NCI-H1417 (cell line): ENCODE measurements at places on chromosomes 6 and 20.
A peak's percentile ranks its signal among the peaks of the same experiment; 100 is the strongest.

- DNase-seq = no peak
Measured at GRCh38 chr6:137819740-137820139, 47.3 kb upstream of the TNFAIP3 start.

DNA sequence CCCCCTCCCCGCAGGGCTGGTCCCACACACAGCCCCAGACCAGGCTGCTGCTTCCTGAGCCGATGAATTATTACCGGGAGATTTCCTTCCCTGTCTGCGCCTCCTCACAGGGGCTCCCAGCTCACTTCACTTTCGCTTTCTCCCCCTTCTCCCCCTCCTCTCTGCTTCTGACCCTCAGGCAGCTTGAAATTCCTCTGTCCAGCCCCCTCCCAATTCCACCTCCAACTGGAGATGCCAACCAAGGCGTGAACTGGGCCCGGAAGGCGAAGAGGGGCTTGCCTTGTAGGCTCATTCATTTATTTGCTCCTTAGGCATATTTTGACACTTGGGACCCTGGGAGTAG lies 1.7 kb upstream of the TCF15 start:
- no peak for DNase-seq

- peak; percentile 20 for DNase-seq
Measured at GRCh38 chr6:36350082-36350481, 13.4 kb upstream of the BNIP5 start.

DNA sequence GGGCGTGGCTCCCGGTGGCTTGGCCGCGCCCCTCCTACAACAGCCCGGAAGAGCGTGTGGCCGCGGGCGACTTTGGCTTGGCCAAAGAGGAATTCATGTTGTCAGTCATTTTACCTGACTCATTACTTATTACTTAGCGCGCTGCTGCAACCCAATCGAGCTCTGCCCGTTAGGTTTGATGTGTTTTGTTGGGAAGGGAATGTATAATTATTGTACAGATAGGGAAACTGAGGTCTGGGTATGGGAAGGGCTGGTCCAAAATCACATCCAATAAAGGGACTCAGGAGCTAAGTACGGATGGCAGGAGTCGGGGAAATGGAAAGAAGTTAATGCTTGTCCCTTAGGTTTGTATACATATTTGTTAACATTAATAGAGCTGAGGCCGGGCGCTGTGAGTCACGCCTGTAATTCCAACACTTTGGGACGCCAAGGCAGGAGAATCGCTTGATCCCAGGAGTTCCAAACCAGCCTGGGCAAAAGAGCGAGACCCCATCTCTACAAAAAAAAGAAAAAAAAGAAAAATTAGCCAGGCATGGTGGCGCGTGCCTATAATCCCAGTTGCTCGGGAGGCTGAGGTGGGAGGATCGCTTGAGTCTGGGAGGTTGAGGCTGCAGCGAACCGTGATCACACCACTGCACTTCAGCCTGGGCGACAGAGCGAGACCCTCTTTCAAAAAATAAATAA lies 639 bp upstream of the ZNF335 start:
- peak; percentile 7 for DNase-seq

DNA sequence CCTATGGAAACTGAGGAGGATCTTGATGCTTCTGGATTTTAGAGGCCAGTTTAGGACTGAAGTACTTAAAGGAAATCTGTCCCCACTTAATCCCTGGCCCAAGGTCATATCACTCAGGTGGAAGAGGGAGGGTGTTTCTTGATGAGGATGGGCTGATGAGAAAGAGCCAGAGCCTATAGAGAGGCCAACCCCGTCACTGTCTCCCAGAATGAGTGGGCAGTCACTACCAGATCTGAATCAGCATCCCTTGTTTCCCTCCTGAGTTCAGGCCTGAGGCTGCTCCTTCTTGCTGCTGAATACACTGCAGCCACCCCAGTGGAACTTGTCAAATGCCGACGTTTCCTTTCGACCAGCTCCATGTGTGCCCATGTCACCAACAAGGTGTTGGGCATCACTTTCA lies 14.8 kb downstream of the ARMC12 start:
- DNase-seq = no peak

GRCh38 chr6:72416744-72417465 lies 205.0 kb upstream of the KCNQ5 start:
- no peak for DNase-seq

- DNase-seq = no peak
Measured at GRCh38 chr6:10595731-10596664, 74.8 kb downstream of the GCNT2 start.

GRCh38 chr6:122790423-122791309 lies 1.6 kb downstream of the SMPDL3A start:
- peak; percentile 52 for DNase-seq

- DNase-seq = no peak
Measured at GRCh38 chr6:155038104-155038503, 43.0 kb downstream of the TIAM2 start.

DNA sequence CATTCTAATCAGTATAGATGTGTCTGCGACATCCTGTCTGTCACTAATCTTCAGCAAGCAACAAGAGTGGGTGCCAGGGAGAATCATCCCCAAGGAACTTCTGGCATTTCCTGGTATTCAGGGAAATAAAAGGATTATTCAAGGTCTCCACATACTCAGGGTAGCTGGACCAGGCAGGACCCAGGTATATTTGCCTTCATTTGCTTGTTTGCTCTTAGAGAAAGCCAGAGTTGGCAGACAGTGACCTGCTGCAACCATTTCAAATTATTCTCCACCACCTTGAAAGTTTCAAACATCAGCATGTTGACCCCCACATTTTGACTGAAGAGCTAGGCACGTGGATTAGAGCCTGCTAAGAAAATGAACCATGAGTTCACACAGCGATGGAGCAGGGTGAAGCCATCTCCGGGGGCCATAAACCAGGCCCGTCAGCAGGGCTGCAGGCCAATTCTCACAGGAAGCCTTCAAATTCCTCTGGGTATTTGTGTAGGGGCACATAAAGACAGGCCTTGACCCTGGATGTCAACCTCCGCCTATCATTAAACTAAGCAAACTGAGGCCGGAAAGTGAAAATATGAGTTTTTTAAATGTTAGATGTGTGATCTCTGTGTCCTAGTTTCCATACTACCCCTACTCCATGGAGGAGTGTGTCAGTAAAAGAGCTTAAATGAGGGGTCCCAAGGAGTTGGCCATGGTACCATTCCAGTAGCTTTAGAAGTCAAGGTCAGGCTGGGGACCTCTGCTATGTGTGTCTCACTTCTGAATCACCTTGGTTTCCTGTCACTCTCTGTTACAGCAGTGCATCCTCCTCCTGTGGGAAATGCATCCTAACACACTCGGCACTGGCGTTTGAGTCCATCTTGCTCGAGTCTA lies 32.9 kb downstream of the TRAM2 start:
- no peak for DNase-seq

DNA sequence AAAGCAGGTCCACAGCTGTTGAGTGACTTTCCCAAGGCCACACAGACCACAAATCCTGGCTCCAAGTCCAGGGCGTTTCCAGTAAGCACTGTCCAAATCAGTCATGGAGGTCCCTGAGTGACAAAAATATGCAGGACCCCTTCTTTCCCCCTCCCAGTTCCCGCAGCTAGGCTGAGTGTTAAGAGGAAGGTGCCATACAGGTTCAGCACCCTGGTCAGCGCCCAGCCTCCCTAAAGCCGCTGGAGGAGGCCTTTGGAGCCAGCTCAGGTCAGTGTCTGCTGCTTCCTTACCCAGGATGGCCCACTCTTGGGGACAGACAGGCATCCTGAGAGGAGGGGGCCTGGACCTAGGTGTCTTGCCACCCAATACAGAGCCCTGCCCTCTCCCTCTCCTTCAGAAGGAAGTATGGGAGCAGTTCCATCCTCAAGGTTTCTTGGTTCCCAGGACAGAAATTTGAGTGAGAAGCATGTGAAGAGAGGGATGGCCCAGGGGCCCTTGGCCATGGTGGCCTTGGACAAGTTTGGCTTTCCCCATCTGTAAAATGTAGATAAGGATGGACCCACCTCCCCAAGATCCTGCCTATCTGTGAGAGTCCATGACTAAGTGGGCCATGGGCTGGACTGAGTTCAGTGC lies 13.2 kb downstream of the TMEM74B start:
- DNase-seq = no peak

DNA sequence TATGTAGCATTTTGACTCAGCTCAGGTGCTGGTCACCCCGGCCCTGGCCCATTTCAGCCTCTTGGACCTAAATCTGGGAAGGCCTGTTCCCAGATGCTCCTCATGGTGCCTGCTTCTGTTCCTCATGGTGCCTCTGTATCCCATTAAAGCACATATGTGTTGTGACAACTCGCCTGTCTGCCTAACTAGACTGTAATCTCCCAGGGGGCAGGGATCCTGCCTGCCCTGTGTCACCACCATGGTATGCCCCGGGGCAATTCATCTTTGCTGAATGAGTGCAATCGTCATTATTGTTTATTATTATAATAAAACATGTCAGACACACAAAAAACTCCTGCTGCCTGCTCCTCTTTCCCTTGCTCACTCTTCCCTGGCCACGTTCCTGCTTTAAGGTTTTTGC lies 62.0 kb downstream of the ZFP64 start:
- DNase-seq = no peak

DNA sequence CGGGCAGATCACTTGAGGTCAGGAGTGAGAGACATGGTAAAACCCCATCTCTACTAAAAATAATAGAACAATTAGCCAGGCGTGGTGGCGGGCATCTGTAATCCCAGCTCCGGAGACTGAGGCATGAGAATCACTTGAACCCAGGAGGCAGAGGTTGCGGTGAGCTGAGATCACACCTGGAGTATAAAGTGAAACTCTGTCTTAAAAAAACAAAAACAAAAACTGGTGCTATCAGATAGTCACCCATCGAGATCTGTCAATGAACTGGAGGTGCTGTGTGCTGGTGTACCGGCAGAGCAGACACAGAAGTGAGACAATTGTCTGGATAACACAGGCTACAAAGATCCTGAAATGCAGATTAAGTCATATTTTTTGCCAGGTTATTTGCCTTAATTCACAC lies 24.7 kb downstream of the CTCFL start:
- no peak for DNase-seq

DNA sequence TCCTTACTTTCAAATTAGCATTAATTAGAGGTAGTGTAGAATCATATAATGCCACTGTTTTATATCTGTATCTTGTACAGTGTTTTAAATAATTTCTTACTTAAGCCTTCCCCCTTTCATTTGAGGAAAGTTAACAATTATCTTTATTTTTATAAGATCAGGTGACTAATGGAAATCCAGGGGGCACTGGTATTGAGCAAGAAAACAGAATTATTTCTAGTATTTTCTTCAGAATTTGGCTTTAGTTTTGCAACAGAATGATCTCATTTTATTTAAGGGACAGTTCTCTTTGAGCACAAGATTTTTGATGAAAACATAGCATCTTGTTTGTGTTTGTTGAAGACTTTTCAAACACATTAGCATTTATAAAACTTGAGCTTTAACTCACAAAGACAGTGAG lies 55.9 kb downstream of the RNF217 start:
- no peak for DNase-seq

GRCh38 chr6:113584767-113585166 lies 272.4 kb upstream of the MARCKS start:
- peak; percentile 55 for DNase-seq

DNA sequence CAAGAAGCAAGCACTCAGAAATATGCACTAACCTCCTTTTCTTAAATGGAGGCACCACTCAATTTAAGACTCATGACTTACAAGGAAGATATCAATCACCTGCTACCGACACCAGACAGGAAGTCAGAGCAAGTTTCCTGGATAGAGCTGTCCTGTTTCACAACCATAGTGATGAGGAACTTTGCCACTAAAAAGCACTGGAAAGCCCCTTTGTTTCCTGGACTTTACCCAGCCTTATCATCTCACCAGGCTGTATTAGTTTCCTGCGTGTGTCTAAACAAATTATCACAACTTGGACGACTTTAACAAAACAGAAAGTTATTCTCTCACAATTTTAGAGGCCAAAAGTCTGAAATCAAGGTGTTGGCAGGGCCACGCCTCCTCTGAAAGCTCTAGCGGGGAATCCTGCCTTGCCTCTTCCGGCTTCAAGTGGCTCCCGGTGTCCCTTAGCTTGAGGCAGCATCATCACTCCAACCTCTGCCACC lies 253.8 kb upstream of the STXBP5 start:
- no peak for DNase-seq
